Stimulated activated CD4-positive, alpha-beta T cell treated with anti-CD3 and anti-CD28 coated beads, Interleukin-1b, Interleukin-23, amount 100 ng/mL, for 4 hours (primary cell): ENCODE measurements at places on chromosomes 1 and 21.

DNA sequence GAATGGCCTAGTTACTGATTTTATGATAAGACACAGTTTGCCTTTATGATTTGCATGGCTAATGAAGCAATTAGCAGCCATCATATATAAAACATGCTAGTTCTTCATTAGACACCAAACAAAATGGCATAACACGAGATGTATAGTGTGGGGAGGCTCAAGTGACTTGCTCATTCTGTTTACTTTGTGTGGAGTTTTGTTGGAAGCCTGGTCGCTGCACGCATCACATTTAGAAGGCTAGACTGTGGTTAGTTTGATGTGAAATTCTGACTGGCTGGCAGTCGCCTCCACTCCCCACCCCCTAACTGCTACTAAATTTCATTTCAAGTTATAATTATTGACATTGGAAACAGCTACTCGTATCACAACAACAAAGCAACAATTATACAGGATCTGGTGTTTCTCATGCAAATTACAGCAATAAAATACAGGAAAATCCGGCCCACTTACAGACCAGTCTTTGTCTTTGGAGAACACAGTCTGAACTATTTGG lies 356.1 kb downstream of the LMO4 start:
- DNase-seq = no peak

GRCh38 chr1:59549903-59550302 lies 253.0 kb downstream of the FGGY start:
- DNase-seq = no peak

DNA sequence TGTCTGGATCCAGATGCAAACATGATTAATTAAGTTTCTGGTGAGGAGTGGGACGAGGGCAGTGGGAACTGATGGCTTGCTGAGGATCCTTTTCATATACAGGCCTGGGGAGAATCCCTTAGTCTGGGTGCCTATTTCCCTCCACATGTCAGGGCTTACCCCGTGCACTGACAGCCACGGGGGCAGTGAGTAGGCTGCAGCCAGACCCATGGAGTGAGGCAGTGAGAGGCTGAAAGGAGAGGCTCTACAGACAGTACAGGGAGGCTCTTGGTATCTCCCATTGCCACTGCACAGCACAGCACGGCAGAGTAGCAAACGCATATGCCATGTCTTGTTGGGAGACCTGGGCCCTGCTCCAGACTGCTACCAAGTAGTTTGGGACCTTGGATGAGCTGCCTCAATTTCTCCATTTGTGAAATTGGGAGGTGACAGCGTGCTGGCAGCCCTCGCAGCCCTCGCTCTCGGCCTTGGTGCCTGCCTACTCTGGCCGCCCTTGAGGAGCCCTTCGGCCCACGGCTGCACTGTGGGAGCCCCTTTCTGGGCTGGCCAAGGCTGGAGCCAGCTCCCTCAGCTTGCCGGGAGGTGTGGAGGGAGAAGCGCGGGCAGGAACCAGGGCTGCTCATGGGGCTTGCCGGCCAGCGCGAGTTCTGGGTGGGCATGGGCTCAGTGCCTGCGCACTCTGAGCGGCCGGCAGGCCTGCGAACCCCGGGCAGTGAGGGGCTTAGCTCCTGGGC lies 35.3 kb upstream of the HAO2 start:
- no peak for DNase-seq

GRCh38 chr21:29604076-29604475 lies 305.4 kb downstream of the BACH1 start:
- DNase-seq = no peak

DNA sequence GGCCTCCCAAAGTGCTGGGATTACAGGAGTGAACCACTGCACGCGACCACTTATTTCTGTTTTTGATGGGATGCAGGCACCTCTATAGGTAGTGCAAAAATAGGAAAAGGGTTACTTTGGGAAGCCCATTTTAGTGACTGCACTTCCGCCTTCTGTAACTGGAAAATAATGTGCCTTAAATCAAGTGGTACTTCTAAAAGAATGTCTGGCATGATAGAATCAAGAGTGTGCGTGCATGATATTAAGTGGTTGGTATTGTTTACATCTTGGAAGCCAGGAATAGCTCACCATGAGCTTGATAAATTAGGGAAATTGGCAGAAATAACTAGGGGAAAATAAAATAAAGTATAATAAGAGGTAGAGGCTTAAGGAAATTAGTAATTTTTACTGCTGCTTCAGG lies 1067.0 kb downstream of the ADGRL2 start:
- DNase-seq = no peak

- no peak for DNase-seq
Observed at GRCh38 chr1:195876792-195877191, 731.4 kb downstream of the KCNT2 start.

- no peak for DNase-seq
Observed at GRCh38 chr1:167904652-167905130, 9.2 kb downstream of the ADCY10 start.

- no peak for DNase-seq
Observed at GRCh38 chr1:234997201-234997895, 131.3 kb downstream of the TOMM20 start.

DNA sequence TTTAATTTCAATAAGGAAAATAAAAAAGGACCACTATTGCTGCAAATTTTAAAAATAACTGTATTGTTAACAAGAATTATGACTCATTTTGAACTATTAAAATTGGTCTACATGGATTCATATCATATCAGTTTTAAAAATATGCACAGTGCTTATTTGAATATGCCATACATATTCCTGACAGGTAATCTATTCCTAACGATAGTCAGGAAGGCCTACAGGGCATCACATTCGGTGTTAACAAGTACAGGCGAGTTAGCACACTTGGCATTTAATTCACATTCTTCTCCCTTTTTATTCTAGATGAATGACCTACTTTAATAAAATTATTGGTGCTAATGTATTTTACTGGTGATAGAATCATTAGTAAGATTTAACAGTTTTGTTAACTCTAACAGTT lies 174.6 kb downstream of the USH2A start:
- DNase-seq = no peak

GRCh38 chr1:245039196-245039595 lies 115.6 kb upstream of the KIF26B start:
- DNase-seq = no peak

GRCh38 chr1:224407571-224408293 lies 26.9 kb downstream of the WDR26 start:
- DNase-seq = no peak

- DNase-seq = peak; percentile 63
Observed at GRCh38 chr1:7902478-7903085, 38.1 kb downstream of the TNFRSF9 start.

GRCh38 chr21:33196941-33197374 lies 32.8 kb upstream of the IFNAR2 start:
- DNase-seq = peak; percentile 24

DNA sequence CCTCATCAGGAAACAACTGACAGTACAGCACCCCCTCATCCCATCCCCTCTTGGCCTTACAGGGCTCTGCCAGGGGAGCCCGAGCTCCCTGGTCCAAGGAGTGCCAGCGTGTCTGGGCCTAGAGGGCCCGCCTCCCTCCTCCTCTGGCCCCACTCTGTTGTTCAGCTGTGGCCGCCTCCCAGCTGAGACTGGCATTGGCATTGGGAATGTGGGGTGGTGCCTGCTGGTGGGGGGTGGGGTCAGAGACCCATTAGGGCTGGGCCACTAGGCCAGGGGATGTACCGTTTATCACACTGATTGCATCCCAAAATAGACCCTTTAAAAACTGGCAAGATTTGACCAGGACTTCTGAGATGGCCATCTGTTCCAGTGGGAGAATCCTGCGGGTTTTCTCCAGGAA lies 1.4 kb downstream of the LDLRAP1 start:
- no peak for DNase-seq

DNA sequence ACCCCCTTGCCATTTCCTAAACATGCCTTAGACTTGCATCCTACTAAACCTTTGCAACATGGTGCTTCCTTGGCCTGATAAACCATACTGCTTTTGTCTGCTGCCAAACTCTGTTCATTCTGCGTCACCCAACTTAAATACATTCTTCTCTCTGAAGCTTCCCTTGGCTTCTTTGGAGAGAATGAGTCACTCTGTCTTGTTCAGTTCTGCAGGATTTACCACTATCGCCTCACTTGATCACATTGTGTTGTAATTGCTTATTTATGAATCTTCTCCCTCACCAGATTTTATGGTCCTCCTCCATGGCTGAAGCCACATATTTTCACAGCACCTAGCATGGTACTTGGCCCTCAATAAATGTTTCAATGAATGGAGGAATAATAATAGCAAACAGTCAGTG lies 21.7 kb upstream of the TUT4 start:
- no peak for DNase-seq

DNA sequence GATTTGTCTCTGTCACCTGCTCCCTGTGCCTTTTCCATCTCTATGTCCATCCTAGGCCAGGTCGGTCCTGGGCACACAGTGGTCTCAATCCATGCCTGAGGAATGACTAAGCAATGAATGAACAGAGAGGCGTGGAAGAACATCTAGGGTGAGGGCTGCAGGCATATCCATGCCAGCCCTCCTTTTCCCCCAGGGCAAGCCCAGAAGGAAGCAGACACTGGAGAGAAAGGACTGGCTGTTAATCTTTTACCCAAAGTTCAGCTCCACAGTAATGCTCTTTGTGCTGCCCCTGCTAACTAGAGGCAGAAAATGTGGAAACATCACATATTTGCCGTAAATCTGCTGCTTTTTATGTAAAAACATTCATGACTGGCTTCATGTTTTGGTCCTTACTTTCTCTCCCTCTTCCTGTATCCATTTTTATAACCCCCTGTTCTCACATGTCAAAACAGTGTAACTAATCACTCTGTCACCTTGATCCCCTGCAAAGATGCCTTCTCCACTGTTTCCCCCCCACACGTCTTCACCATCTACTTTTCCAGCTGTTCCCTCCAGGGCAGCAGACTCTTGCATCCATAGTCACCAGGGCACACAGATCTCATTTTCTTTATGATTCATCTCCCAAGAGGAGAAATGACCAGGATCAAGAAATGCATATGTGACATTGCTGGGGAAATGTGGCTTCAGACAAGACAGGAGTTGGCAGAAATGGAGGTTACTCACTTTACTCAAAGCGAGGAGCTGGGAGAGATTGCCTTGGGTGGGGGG lies 166.4 kb upstream of the PROX1 start:
- DNase-seq = no peak
